ENCODE measurements at places on chromosomes 2 and 18.

- DNase-seq = no peak
Measured at GRCh38 chr2:515441-516127, 161.6 kb downstream of the TMEM18 start.

- no peak for DNase-seq
Measured at GRCh38 chr2:37340637-37341036, 3.8 kb upstream of the QPCT start.

DNA sequence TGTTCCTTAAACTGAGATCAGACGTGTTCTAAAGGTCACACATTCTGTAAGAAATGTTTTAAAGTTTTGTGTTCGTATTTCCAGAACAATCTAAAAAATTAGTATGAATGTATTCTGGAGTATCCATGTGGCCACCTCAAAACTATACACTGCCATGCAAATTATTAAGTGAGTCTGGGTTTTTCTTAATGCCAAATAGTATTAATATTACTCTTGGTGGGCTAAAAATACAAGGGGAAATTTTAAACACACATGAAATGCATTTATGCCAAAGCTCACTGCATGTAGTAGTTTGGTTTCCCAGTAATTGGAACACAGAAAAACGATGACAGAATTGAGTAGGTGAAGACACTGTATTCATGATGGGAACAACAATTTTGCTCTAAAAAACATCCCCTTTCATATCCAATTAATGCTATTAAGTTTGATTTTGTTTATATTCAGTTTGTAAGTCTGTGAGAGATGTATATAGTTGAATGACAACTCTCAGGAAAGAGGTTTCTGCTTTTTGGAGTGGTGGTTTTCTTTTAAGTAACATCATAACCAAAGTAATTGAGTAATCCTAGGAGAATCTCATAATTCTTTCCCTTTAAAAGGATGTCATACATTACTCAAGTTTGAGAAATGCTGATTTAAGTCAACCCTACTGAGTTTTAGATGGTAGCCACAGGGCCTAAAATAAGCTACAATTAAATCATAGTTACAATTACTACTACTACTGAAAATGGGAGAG is 75.7 kb upstream of the CDCA7 start:
- DNase-seq = no peak

DNA sequence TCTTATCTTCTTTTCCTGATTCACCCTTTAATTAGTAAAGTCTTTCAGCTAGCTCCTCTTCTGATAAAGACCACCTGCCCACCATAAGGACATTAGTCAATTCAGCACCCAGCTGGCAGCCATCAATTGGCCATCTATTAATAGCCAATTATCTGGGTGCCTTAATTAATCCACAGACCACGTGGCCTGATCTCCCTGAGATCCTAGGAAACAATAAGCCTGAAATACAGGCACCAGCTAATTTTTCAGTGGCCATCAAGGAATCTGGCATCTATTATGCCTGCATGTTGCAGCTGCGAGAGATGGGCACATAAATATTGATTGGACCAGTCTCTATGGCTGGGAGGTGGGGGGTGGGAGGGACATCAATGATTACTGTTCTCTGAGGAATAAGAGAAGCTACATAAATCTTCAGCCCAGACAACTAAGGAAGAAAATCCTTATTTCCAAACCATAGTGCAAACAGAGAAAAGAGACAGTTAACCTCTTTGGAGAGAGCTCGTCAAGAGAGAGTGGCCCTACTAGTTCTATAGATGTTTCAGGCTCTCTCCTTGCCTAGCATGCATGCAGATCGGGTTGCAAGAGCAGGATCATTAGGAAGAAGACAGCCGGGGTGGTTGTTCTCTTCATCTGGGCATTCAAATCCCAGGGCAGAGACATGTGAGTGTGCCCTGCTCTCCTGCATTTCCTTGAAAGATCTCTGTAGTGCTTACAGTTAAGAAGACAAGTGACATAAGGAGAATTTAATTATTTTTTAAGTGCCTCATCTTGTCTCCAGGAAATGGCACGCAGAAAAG is 8.7 kb downstream of the GALNT14 start:
- no peak for DNase-seq

- DNase-seq = no peak
Measured at GRCh38 chr18:43650426-43650825, 373.1 kb upstream of the SYT4 start.

DNA sequence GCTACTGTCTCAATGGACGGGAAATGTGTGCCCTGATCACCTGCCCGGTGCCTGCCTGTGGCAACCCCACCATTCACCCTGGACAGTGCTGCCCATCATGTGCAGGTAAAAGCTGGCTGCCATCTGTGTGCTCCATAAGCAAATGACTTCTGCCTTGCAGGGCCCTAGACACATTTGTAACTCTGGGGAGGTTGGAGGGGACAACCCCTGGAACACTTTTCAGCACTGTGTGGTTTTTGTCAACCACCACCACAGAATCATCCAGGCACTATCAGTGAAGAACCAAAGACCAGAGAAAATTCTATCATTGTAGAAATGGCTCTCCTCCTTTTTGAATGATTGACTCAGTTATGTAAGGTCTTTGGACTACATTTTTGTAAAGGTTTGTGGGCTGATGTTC is 84.3 kb downstream of the FEZ2 start:
- no peak for DNase-seq

- no peak for DNase-seq
Measured at GRCh38 chr18:65968239-65969004, 217.6 kb downstream of the CDH7 start.

- no peak for DNase-seq
Measured at GRCh38 chr2:5846881-5847280, 154.7 kb downstream of the SOX11 start.

DNA sequence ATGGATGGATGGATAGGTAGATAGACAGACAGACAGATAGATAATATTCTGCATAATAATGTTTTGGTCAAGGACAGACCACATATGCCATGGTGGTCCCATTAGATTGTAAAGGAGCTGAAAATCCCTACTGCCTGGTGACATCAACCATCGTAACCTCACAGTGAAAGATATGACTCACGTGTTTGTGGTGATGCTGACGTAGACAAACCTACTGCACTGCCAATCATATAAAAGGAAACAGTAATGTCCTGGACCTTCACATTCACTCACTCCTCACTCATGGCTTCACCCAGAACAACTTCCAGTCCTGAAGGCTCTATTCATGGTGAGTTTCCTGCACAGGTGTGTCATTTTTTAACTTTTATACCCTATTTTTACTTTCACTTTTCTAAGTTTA is 202.9 kb upstream of the TPO start:
- no peak for DNase-seq

DNA sequence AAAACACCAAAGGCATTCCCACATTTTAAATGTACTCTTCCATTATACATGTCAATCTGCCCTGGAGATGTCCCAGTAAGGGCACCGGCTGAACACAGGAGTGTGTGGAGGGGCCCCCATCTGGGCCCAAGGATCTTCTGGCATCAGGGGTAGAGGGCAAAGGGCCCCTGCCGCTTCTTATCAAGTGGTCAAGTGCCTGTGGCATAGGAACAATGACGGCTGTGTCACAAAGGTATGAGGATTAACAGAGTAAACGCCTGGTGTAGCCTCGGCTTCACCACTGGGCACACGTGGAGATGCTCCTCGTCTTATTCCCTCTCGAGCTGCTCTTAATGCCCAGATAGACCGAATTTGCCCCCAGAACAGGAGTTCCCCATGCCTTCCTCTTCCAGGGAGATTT is 169.7 kb upstream of the GLI2 start:
- DNase-seq = no peak

- DNase-seq = no peak
Measured at GRCh38 chr2:64727843-64728463, 74.2 kb upstream of the SERTAD2 start.

- no peak for DNase-seq
Measured at GRCh38 chr2:65620524-65620923, 188.1 kb upstream of the SPRED2 start.

- no peak for DNase-seq
Measured at GRCh38 chr18:50453014-50453680, 78.3 kb downstream of the SKA1 start.

- peak; percentile 8 for DNase-seq
Measured at GRCh38 chr2:102442967-102443828, 20.2 kb downstream of the IL18RAP start.

GRCh38 chr2:25405611-25406295 is 64.0 kb upstream of the DNMT3A start:
- DNase-seq = no peak

DNA sequence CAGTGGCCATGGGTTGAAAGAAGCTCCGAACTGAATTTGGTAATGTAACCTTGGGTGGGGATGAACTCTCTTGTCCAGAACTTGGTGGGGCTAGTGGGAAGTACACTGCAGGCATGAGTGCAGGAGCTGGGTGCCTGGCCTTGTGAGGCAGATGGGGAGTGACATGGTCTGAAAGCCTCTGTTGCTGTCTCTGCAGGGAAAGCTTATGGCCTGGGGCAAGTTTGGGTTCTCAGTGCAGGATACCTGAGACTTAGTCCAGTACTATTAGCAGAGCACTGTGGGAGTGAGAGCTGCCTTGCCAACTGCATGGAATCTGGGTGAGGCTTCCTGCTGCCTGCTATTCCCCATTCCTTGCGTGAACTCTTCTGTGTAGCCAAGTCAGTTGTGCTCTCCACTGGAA is 1620.9 kb upstream of the NXPH2 start:
- DNase-seq = no peak

DNA sequence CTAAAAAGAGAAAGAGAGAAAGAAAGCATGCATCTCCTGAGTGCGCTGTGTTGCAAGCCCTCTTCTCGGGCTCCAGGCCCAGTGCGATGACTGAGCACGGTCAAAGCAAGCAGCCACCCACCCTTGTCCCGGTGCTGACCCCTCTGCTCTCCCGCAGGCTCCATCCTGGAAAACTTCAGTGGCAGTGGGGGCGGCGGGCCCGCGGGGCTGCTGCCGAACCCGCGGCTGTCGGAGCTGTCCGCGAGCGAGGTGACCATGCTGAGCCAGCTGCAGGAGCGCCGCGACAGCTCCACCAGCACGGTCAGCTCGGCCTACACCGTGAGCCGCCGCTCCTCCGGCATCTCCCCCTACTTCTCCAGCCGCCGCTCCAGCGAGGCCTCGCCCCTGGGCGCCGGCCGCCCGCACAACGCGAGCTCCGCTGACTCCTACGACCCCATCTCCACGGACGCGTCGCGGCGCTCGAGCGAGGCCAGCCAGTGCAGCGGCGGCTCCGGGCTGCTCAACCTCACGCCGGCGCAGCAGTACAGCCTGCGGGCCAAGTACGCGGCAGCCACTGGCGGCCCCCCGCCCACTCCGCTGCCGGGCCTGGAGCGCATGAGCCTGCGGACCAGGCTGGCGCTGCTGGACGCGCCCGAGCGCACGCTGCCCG is 252.5 kb downstream of the GLI2 start:
- DNase-seq = no peak

GRCh38 chr2:232889876-232890401 is 19.9 kb downstream of the SNORC start:
- DNase-seq = no peak

DNA sequence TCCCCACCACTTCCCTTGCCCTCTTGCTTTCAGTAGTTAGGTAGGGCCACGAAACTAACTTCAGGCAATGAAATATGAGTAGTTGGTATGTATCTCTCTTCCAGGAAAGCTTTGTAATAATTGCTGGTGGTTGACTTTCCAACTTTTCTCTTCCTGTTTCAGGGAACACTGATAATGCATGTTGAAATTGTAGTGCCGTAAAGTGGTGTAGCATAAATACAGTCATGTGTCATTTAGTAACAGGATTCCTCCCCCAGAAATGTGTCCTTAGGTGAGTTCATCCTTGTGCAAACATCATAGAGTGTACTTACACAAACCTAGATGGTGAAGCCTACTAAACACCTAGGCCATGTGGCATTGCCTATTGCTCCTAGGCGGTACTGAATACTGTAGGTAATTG is 429.2 kb downstream of the PID1 start:
- DNase-seq = no peak

DNA sequence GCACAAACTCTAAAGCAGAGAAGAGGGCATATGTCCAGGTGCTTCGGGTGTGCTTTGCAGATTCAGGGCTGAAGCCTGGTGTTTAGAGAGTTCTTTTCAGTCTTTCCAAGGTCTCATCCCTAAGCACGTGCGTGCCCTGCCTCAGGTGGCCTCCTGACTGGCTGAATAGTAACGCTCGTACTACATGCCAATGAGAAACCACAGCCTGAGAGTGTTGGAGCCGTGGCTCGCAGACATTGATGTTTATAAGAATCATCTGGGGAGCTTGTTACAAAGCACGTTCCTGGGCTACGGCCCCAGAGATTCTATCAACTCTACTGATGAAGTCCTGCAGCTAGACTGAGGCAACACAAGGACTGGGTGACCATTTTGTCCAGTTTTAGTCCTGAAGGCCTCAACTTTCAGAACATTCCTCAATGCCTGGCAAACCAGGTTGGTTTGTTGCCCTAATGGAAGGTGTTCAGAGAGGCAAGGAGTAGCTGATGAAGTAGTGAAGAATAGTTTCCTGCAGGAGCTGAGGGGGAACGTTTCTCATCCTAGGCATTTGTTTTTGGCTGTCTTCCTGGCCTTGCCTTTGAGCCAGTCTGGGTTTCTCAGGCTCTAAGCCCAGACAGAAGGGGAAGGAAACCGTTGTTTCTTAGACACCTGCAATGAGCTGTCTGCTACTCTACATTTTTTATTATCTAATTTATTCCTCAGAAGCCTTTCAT is 31.5 kb upstream of the HAAO start:
- no peak for DNase-seq
